ENCODE measurements at places on chromosomes 13 and 19.

DNA sequence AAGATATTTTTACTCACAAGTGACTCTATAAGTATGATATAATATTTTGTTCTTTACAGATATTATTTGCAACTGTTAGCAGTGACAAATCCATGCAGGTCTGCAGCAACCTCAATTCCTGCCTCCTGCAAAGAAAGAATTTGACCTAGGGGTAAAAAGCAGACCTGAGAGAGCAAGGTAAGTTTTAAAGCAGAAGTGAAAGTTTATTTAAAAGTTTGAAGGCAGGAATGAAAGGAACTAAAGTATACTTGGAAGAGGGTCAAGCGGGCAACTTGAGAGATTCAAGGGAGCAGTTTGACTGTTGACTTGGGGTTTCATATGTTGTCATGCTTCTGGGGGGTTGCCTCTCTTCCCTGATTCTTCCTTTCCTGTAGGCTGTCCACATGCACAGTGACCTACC is 520.1 kb upstream of the PCDH20 start:
- DNase-seq: no peak

DNA sequence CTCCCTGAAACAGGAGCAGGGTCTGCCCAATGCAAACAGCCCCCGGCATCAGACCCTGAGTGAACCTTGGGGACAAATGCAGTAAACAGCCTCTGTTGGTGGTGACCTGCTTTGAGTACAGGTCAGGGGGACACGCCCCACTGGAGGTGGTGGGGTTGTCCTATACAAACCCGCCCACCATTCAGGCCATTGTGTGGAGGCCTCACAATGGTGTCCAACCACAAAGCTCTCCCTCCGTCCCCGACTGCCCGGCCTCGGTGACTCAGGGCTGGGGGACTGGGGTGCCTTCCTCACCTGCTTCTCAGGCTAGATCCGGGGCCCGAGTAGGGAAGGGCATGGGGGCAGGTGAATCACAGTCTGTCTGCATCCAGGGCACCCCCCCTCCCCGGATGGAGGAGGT is 1.5 kb downstream of the MUC16 start:
- no peak for DNase-seq

DNA sequence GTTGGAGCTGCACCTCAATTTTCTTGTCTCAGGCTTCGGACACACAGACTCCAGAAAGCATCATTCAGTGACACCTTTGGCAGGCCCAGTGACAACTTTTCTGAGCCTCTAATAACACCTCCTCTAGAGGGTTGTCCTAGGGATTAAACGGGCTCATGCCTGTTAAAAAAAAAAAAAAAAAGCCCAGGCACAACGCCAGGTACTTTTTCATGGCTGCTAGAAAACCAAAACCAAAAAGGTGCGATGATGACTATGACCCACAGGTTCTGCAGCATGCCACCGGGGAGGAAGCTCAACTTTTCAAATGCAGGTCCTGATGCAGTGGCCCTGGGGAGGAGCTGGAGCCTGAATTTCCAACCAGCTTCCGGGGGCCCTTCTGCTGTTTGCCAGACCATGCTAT is 184.2 kb downstream of the ABCC4 start:
- DNase-seq: no peak

DNA sequence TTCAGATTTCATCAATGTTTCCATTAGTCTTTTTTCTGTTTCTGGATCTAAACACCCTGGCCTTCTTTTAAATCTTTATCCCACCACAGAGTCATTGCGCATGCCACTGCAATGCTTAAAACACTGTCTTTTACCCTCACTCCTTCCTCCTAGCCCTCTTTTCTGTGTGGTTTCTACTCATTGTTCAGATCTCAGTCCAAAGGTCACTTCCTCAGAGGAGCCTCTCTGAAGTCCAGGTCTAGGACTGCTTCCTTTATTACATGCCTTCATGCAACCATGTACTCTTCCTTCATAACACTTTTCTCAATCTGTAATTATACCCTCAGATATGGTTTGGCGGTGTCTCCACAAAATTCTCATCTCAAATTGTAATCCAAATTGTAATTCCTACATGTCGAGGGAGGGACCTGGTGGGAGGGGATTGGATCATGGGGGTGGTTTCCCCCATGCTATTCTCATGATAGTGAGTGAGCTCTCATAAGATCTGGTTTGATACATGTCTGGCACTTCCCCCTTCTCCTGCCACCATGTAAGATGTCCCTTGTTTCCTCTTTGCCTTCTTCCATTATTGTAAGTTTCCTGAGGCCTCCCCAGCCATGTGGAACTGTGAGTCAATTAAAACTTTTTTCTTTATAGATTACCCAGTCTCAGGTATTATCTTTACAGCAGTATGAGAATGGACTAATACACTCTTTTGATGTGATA is 808.9 kb downstream of the DIAPH3 start:
- no peak for DNase-seq

- DNase-seq: no peak
These were observed 67.5 kb downstream of the LATS2 start for GRCh38 chr13:20993661-20994440.

GRCh38 chr13:35219021-35219420 is 257.5 kb downstream of the MAB21L1 start:
- DNase-seq: no peak

DNA sequence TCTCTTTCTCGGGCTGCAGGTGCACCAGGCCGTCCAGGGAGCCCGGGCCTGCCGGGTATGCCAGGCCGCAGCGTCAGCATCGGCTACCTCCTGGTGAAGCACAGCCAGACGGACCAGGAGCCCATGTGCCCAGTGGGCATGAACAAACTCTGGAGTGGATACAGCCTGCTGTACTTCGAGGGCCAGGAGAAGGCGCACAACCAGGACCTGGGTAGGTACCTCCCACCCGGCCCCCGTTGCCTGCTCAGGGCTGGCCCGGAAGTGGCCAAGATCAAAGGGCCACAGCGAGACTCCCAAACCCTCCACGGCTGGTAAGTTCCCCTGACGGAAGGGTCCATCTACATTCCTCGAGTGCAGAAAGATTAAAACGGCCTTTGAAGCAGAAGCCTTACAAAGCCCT is 55.1 kb downstream of the RAB20 start:
- DNase-seq: no peak

DNA sequence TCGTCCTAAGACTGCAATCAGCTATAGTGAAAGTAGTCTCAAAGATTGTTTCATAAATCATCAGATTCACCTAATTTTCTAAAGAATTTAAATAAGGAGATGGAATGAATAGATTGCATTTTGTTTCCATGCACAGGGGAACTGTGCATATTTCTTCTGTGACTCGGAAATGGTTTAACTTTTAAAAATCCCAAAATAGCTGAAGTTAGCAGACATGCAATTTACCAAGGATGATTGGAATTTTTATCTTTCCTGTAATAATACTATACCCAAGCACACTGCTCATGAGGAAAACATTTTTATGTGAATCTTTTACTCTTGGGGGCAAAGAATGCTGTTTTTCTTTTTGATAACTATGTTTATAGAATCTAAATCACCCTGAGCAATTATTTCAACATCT is 15.0 kb upstream of the LMO7 start:
- peak; percentile 35 for DNase-seq

GRCh38 chr19:38210458-38210987 is 13.5 kb downstream of the DPF1 start:
- DNase-seq: peak; percentile 51

- DNase-seq: peak; percentile 73
These were observed 10.4 kb upstream of the ZSWIM4 start for GRCh38 chr19:13784731-13785452.

DNA sequence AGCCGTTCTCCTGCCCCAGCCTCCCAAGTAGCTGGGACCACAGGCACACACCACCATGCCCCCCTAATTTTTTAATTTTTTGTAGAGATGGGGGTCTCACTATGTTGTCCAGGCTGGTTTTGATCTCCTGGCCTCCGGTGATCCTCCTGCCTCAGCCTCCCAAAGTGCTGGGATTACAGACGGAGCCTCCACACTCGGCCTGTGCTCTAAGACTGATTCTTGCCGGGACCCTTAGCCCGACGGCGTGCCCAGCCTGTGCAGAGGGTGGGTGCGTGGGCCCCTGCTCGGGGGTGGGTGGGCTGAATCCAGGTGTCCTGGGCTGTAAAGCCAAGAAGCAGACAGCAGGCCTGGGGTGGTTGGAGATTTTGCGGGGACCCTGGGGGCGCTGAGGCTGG is 64.3 kb downstream of the GADD45B start:
- no peak for DNase-seq

DNA sequence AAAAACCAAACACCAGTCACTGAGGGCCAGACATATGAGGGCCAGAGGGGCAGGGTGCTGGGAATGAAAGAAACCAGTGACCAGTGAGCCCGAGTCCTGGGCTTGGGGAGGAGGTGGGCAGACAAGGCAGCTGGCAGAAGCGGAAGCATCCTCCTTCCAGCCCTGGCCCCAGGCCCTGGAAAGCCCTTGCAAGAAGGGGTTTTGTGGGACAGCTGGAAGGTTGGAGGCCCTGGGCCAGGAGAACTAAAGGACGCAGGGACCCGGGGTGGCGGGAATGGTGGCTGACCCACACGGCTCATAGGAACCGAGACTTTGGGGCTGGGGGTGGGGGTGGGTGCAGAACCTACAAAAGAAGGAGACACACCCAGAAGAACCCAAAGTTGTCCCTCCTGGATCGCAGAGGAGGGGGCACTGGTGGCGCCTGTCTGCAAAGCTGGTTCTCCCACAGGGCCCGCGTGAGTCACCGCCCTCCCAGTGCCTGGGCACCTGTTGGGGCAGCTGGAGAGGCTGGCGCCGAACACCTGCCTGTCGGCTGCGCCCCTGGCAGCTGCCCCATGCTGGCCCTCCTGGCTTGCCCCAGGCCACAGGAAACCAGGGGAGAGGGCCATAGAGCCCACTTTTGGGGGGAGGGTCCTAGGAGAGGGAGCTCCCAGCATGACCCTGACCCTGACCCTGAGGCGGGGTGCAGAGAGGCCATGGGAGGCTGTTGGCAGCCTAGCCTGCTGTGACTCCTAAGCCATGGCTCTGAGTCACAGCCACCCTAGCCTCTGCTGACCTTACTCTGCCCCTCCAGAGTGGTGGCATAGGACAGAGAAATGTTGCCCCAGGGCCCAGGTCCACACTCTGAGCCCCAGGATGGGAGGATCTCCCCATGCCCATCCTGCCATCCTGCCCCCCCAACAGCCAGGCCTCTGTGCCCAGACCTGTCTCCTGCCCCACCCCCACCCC is 802 bp downstream of the DMPK start:
- DNase-seq: peak; percentile 67

GRCh38 chr13:33379608-33380007 is 94.1 kb upstream of the STARD13 start:
- DNase-seq: no peak

DNA sequence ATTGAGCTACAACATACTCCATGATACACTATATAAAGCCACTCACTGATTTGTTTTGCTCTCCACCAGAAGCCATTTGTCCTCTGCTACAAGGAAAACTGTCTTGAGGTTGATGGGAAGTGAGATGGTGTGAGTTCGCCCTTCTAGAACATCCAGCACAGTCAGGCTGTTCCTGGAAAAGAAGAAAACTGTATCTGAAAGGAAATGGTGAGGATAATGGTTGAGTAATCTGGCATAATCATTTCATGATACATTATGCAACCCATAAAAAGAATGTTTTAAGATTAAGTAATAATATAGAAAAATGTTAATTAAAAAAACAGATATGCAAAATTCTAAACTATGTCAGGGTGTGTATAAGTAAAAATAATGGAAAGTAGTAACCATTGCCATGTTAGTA is 233.9 kb downstream of the RGCC start:
- DNase-seq: no peak

GRCh38 chr13:95164830-95165229 is 136.4 kb downstream of the ABCC4 start:
- DNase-seq: no peak

DNA sequence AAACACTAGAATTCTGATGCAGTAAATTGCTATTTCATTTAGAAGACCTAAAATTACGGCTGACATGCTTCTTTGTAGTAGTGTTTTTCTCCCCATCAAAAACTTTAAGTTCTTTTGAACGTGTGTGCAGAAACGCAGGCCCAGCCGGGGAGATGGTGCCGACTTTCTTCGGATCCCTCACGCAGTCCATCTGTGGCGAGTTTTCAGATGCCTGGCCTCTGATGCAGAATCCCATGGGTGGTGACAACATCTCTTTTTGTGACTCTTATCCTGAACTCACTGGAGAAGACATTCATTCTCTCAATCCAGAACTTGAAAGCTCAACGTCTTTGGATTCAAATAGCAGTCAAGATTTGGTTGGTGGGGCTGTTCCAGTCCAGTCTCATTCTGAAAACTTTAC is 98.3 kb downstream of the TNFRSF19 start:
- DNase-seq: no peak

- no peak for DNase-seq
These were observed 67.6 kb downstream of the ZNF557 start for GRCh38 chr19:7137120-7137519.

GRCh38 chr13:94553766-94554165 is 42.2 kb downstream of the TGDS start:
- DNase-seq: no peak
